Activated naive CD8-positive, alpha-beta T cell treated with anti-CD3 and anti-CD28 coated beads, Interleukin-2, amount 50 U/mL, for 16 hours (primary cell): ENCODE measurements at places on chromosomes 11 and 22.

GRCh38 chr11:114059984-114060391, 477 bp downstream of the ZBTB16 start:
- DNase-seq: no peak

GRCh38 chr22:38311323-38311620, 6.0 kb downstream of the CSNK1E start:
- no peak for DNase-seq

DNA sequence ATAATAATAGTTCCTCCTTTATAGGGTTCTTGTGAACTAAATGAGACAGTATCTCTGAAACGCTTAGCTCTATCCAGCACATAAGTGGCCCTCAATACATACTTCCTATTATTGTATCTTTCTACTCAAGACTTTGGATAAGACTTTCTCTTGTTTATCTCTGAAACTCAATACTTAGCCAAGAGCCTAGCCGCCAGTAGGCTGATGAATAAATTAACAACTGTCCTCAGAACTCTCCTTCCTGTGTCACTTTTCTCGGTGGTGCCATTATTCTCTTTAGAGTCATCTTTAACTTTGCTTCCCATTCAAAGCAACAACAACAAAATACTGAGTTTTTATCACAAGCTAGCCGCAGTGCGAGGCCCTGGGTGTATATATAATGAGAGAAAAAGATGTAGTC, 86.9 kb downstream of the FAM83F start:
- no peak for DNase-seq

DNA sequence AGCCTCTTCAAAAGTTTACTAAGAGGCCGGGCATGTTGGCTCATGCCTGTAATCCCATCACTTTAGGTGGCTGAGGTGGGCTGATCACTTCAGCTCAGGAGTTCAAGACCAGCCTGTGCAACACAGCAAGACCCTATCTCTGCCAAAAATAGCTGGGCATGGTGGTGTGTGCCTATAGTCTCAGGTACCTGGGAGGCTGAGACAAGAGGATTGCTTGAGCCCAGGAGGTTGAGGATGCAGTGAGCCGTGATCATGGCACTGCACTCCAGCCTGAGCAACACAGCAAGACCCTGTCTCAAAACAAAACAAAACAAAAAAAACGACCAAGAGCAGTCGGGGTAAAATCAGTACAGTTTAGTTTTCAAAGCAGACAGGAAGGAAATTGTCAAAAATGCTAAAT, 4.7 kb upstream of the ADSL start:
- DNase-seq: no peak

- no peak for DNase-seq
These were observed 13.9 kb downstream of the ACP2 start for GRCh38 chr11:47234669-47235100.

DNA sequence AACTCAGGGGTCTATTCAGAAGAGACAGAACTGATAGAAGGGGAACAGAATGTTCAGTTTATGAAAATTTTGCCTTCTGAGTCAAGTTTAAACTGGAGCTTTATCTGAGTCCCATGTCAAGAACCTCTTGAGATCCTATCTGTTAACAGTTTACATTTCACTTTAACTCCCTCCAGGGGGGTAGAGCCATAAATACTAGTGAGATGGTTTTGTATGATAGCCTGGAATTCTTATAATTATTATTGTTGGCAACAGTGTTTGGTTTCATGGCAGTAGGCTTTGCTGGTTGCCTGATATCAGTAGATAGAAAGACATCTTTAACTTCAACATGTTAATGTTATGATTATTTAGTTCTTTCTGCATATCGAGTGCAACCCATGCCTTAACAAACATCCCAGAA, 498.5 kb downstream of the INSC start:
- no peak for DNase-seq
